NCI-H510A treated with DMSO at 0.1 percent for 48 hours (cell line): ENCODE measurements at places on chromosomes 7 and 10.

- no peak for DNase-seq
These were observed 21.4 kb upstream of the GPR146 start for GRCh38 chr7:1022801-1023465.

DNA sequence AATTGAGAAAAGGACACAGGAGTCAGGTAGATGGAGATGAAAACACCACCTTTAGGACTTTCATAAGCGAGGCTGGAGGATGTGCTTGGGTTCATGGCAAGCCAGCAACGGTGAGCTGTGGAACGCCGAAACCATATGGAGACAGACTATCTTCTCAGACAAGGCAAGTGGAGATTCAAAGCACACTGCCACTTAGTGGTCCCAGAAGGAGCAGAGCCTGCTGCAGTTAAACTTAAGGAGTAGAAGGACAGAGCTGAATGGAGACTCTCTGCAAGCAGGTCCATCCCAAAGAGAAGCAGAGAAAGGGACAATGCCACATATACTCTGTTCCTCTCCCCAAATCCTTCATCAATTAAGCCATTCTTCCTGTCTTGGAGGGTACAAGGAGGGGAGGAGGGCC lies 236.3 kb upstream of the HABP2 start:
- DNase-seq = no peak

GRCh38 chr7:147053746-147054145 lies 937.1 kb downstream of the CNTNAP2 start:
- no peak for DNase-seq

- no peak for DNase-seq
These were observed 87.2 kb upstream of the UNC5B start for GRCh38 chr10:71124921-71125748.

- no peak for DNase-seq
These were observed 775 bp downstream of the STARD3NL start for GRCh38 chr7:38178695-38179344.

GRCh38 chr10:100265821-100266485 lies 1.5 kb downstream of the CWF19L1 start:
- no peak for DNase-seq

GRCh38 chr7:17690030-17690429 lies 250.3 kb downstream of the SNX13 start:
- DNase-seq = no peak

DNA sequence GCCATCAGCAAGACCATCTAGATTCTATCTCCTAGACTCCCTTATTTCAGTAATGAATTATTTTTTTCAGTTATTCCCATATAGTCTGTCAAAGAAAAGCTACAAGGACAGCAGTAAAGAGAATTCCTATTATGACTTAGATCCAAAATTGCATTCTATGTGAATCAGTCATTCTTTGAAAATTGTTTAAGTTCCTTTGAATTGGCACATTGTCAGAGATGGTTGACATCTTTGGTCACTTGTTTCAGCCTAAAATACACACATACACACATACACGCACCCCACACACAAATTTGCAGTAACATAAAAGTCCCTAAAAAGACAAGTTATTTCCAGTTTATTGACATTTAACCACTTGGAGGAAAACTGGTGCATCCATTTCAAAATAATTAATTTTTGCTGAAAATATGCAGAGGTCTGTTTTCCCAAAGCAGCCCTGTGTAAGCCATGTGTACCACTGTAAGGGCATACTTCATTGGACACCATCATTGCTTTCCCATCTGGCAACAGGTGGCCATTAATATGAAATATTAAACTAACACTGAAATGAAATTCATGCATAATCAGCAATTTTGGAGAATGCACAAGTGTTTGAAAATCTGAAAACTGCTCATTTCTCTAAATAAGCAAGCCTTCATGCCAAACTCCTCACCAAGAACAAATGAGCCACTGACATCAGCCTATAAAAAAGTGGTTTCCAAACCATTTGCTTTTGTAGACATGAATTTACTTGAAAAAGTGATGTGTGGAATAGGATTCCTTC lies 121.7 kb upstream of the COL1A2 start:
- no peak for DNase-seq

DNA sequence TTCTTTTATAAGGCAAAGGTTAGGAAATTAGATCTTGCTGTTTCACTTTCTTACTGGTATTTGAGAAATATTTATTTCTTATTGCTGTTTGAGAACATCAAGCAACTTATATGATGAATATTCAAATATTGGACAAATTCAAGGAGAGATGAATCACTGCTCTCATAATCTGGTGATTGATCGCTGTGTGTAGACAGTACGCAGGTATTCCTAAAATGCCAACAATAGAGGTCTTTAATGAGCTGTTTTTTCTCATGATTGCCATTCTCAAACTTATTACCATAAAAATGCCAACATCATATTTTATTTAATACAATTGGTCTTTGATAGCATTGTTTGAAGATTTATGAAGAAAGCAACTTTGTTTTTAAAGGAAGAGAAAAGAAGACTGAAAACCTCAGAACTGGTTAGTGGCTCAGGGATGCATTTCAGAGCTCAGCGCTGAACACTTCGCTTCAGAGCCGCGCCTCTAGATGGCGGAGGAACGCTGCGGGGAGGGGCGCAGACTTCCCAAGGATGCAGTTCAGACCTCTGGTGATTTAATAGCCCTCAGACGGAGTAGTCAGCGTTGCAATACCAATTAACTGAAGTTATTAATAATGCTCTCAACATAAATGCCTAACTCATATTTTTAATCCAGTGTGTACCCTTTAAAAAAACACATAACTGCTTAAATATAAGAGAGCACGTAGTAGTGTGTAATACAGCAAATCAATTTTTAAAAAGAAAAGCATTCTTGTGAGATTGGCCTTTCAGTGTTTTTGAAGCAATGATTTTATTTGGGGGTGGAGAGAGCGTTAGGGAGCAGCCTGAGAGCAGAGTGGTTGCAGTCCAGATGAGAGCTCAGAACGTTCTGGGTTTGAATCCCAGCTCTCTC lies 38.5 kb upstream of the STEAP4 start:
- DNase-seq = peak; percentile 2

DNA sequence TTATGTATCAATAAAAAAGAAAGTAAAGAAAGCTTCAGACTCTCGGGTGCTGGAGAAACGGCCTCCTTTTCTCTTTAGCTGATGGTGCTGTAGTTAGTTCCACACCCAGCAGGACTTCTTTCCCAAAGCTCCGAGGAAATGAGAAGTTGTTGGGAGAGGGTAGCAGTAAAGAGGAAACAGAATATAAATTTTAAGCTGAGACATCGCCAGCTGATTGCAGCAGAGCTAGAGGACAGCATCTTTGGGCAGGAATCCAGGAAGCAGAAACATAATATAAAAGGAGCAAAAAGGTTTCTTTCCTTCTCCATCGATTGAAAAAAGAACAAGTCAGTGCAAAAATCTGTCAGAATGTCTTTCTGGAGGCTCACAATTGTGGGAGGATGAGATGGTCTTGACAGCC lies 616.9 kb upstream of the FOXK1 start:
- no peak for DNase-seq

DNA sequence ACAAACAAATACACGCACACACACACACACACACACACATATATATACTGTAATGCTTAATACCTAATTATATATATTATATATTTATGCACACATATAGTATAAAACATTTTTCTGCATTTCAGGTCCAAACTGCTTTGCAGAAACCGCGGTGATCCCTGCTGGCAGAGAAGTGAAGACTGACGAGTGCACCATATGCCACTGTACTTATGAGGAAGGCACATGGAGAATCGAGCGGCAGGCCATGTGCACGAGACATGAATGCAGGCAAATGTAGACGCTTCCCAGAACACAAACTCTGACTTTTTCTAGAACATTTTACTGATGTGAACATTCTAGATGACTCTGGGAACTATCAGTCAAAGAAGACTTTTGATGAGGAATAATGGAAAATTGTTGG lies 138.5 kb downstream of the VWC2 start:
- DNase-seq = no peak

DNA sequence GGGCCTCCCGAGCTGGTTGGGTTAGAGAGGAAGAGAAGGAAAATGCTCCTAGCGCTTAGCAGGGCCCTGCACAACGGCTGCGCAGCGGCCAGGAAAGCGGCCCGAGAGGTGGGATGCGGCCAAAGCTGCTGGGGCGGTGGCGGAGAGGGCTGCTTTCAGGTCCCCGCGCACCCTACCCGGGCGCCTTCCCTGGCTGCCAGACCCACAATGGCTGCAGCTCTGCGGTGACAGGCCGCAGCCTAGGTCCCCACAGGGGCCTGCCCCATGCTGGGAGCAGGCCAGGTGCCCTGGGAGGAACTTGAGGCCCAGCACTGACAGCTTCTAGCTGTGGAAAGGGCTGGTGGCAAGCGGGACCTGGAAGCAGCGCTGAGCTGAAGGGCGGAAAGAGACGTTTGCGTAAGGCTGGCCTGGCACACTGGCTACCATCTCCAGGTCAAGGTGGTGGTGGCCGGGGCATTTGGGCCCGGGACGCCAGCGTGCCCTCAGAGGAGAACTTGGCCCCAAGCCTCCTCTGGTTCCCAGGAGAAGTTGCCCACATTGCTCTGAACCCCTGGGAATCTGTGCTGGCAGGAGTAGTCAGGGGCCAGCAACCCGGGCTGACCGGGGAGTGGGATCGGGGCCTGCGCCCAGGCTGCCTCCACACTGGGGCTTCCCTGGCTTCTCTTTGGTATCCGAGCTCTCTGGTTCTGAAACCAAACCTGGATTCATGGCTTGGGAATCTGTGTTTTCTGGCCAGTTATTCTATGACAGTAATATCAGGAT lies 72.9 kb upstream of the ZNF804B start:
- DNase-seq = no peak

DNA sequence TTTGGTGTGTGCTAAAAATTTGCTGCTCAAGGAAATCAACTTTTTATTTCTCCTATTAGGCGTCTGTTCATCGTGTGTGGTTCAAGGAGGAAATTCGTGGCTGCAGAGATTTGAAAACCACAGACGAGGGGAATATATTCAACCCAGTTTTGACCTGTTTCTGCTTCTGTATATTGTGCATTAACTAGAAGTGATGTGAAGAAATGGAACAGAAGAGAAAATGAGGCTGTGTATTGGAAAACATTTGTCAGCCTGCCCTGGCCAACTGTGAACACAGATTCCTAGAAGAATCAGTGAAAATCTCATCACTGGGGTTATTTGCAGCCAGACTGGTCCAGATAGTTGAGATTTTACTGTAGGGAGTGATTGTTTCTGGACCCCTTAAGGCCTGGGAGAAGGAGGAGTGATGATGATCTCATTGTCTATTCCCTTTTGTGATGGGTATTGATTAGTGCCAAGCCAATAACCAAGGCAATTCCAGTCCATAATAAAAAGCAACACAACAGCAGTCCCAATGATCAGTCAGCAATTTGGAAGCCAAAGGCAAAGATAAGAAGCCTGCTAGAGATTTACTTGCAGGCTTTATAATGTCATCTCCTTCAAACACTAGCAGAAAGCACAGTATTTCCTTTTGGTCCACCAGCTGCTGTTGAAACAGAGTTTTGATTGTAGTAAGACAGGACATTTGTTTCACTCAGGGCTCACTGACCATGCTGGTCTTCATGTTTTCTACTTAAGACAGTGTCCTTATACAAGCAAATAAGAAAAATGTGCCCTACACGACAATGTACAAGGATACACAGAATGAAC lies 339.4 kb downstream of the PRPF18 start:
- DNase-seq = no peak

- DNase-seq = no peak
These were observed 2.8 kb upstream of the SVIL start for GRCh38 chr10:29637537-29637936.

DNA sequence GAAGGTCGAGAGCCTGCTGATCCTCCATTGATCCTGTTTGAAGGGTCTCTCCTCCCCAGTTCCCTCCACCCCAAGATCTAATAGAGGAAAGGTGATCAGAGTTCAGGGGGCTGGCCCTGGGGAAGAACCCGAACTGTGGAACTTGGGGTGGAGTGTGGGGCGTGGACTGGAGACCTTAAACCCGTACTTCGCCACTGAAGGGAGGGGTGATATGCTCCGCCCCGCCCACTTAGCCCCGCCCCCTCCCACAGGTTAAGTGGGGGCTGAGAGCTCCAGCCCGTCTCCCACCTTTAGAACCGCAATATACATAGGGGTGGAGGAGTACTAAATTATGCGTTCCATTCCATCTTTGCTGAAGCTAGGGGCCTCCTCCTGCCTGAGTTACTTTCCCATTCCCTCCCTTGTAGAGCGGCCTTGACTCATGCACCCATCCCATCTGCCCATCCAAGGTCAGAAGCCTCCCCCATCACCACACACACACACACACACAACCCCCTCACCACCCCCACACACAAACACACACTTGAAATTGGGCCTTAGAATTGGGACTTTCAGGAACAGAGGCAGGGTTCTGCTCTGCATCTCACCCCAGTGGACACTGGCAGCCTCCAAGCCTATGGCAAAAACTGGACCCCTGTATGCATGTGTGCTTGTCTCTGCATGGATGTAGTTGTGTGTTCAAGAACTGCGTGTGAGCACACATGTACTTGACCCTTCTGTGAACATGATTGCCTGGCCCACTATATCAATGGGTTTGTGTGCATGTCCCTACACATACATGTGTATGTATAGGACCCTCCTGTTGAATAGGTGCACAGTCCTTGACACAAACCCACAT lies 991 bp downstream of the SEMA4G start:
- no peak for DNase-seq

DNA sequence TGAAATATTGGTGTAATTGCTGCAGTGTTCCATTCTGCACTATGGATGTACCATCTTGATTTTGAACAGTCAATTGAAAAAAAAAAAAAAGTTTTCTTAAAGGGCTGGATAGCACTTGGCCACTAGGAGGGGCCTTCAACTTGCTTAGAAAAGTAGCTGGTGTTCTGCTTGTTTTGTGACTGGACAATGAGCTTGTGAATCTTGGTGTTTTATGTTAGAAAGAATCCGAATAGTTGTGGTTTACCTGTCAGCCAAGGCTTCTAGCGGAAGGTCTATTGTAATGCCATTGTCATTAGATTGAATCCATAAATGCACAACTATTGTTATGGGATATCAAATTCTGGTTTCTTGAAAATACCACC lies 77.1 kb downstream of the BMPER start:
- DNase-seq = no peak

DNA sequence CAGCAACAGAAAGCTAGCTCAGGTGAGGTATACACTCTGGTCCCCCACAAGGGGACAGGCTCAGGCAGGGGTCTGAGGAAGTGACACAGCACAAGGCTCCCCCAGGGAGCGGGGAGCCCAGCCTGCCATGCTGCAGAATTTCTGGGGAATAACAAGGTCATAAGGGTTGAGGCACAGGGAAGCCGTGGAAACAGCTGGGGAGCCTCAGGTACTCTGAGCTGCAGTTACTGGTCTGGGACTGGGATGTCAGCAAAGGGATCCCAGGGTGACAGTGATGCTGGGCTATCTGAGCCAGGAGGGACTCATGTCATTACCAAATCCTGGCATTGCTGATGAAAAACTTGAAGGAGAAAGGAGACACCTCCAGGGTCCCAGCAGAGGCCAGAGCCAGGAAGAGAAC lies 64.4 kb upstream of the NANOS1 start:
- no peak for DNase-seq

DNA sequence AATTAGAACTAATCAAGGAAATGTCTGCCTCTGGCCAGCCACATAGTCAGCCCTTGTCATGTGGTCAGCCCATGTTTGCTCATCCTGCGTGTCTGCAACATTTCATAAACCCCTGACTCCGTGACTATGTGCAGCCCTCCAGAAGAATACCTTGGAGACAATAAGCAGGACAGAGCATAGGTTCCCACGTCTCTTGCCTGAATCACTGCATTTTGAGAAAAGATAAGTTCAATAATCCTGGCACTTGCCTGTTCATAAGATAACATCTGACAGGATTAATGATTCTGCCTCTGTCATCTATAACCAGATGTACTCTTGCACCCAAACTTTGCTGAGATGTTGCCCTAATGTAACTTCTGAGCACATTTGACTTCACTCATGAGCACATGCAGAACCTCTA lies 78.4 kb downstream of the AKR1D1 start:
- DNase-seq = no peak

- no peak for DNase-seq
These were observed 93.4 kb downstream of the ZNF33B start for GRCh38 chr10:42544945-42545344.
